ENCODE measurements at places on chromosomes 13 and 19. TPM values are rescaled to one million over a fixed set of nuclear protein-coding genes. Genes with fewer than 3 reads are reported as not detected.

DNA sequence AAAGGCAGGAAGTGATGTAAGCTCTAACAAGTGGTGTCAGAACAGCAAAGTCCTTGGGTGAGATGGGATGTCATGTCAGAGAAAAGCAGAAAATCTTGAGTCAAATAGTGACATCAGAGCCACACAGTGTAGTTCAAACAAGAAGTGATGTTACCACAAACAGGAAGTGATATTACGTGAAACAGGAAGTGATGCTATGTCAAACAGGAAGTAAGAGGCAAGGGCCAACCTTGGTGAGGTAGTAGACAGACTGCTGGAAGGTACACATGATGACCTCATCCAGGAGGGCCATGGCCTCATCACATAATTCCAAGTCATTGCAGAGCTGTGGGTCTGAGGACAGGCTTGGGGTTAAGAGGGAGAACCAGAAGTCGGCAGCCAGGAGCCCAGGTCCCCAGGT, 7.0 kb upstream of the MAMSTR start:
- DNase-seq: no peak

DNA sequence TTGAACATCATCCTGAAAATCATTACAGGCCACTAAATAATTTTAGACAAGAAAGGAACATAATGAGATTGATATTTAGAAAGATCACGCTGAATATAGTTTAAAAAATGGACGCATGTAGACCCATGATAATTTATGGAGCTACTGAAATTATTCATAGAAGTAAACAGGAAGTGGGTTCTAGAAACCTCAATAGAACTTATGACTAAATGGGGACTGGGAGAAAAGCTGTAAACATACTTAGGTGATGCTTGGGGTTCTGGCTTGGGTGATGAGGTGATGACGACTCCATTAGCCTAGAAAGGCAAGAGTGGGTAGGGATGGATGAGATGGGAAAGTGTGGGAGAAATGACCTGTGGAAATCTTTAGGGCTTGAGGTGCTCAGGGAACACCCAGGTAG, 484.0 kb downstream of the MYO16 start:
- no peak for DNase-seq

DNA sequence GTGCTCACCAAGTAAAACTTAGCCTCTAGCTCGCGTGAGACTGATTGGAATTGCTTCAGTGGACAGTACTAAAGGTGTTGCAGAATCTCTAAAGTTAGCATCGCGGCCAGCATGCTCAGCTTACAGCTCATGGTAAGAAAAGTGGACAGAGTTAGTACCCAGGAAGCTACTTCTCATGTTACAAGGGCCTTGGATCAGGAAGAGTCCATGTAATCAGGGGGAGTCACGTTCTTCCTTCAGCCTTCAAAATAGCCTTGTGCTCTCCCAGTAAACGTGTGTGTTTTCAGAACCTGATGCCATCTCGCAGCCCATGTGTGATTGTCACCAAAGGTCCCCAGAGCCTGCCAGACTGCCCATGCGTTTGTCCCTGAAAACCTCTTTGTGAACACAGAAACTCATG, 195.8 kb upstream of the RNF113B start:
- no peak for DNase-seq

SLC25A42 gene
- total RNA-seq: 5.6 TPM

Data from upper lobe of left lung (tissue), 6 donors.